Tibial nerve (tissue), 4 donors: ENCODE measurements at places on chromosomes 16 and 17. TPM values are rescaled to one million over a fixed set of nuclear protein-coding genes. Genes with fewer than 3 reads are reported as not detected.

DNA sequence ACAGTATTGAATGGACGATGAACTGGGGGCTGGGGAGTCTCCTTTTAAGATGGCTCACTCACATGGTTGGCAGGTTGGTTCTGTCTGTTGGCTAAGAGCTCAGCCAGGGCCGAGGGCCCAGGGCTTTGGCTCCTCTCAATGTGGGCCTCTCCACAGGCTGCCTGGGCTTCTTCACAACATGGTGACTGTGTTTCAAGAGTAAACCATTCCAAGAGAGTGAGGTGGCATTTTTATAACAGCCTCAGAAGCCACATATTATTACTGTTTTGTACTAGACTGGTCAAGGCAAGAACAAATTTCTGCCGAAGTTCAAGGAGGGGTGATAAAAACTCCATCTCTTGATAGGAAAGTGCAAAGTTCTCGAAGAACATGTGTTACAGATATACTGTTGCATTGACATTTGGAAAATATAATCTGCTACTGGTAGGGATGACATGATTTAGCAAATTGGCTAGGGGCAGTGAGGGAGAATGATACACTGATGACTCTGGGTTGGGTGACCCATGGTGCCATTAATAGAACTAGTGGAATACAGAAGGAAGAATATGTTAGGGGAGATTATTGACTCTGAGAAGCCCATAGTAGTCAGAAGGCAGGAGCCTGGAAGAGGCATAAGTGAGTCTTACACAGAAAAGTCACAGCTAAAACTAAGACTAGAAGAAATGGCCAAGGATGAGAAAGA is 13.7 kb downstream of the KRABD2 start:
- no peak overlapping the region for H3K4me3 ChIP-seq
- no peaks in the 10 kb centered on the region for H3K4me1 ChIP-seq
- peaks cover 13% of the 10 kb centered on the region for H3K36me3 ChIP-seq
- H3K27me3 ChIP-seq = no peaks in the 10 kb centered on the region
- H3K27ac ChIP-seq = no peak overlapping the region

GRCh38 chr16:2335286-2335895 is 5.1 kb downstream of the ABCA3 start:
- H3K36me3 ChIP-seq = no peaks in the 10 kb centered on the region
- peaks cover 22% of the 10 kb centered on the region for H3K4me1 ChIP-seq
- no peaks in the 10 kb centered on the region for H3K27me3 ChIP-seq
- H3K27ac ChIP-seq = no peak overlapping the region

- DNase-seq = no peak
- H3K4me1 ChIP-seq = peaks cover 41% of the 10 kb centered on the region
- no peaks in the 10 kb centered on the region for H3K27me3 ChIP-seq
- H3K27ac ChIP-seq = no peak overlapping the region
- peaks cover 32% of the 10 kb centered on the region for H3K36me3 ChIP-seq
Measured at GRCh38 chr17:47700471-47701449, 6.8 kb downstream of the TBKBP1 start.

The ZMYND15 gene
- total RNA-seq = 0.66 TPM

The ODAD4 gene
- 5.2 TPM for total RNA-seq

The CCDC144A gene
- 5.7 TPM for total RNA-seq
